BJ (cell line): ENCODE measurements at places on chromosomes 5 and 9. TPM values are rescaled to one million over a fixed set of nuclear protein-coding genes. Genes with fewer than 3 reads are reported as not detected.

The FOXD4L4 gene
- not detected in 2 replicates for polyA plus RNA-seq

The GABRB2 gene
- not detected in 2 replicates for polyA plus RNA-seq

The SPATA24 gene
- 3.4 and 4.5 TPM in 2 replicates for polyA plus RNA-seq

The TSLP gene
- polyA plus RNA-seq = 0.05 and 0.22 TPM in 2 replicates

The SHOC1 gene
- polyA plus RNA-seq = not detected in 2 replicates

DNA sequence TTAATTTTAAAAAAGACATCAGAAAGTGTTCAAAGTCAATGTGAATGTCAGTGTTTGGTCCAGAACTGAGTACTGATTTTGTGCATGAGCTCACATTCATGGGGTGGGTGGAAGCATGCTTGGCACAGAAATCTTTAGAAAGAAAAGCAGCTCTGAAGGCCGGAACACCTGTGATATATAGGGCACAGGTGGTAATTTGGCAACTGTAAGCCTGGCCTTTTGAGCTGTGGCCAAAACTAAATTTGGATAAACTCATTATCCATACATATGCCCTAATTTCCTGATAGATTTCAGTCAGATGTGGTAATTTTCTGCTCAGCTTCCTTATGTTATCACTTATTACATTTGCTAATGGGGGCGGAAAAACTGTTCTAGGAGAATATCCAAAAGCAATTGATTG is 211.4 kb downstream of the HCN1 start:
- DNase-seq = no peak

DNA sequence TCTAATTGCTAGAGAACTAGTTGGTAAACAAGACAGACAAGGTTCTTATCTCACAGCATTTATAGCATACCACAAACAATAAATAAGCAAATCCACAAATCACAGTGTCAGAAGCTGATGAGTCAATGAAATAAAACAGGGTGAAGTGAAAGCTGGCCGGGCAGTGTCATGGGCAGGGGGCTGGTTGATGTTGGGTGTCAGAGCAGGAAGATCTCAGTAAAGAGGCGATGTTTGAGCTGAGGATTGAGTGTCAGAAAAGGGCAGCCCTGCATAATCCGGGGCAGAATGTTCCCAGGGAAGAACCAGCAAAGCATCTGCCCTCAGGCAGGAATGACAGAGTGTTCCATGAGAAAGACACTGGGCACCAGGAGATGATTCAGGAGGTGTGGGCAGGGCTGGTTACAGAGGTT is 183.4 kb downstream of the GOLPH3 start:
- DNase-seq = peak; percentile 17

GRCh38 chr9:16418721-16419120 is 451.7 kb downstream of the BNC2 start:
- DNase-seq = no peak

- no peak for DNase-seq
Observed at GRCh38 chr5:133397990-133398645, 214.2 kb downstream of the FSTL4 start.

- no peak for DNase-seq
Observed at GRCh38 chr5:165617491-165617890, 2112.1 kb downstream of the MAT2B start.

- DNase-seq = no peak
Observed at GRCh38 chr9:110543631-110544051, 35.9 kb downstream of the SVEP1 start.

GRCh38 chr9:23926368-23926767 is 100.3 kb upstream of the ELAVL2 start:
- DNase-seq = no peak

GRCh38 chr9:84394036-84394435 is 53.5 kb upstream of the SLC28A3 start:
- DNase-seq = no peak

- DNase-seq = no peak
Observed at GRCh38 chr5:150361301-150361700, 3.8 kb downstream of the TCOF1 start.

GRCh38 chr9:4430432-4431261 is 59.6 kb upstream of the SLC1A1 start:
- no peak for DNase-seq

- no peak for DNase-seq
Observed at GRCh38 chr5:68161156-68161555, 54.4 kb upstream of the PIK3R1 start.

GRCh38 chr5:117590944-117591343 is 1016.3 kb upstream of the SEMA6A start:
- no peak for DNase-seq

- DNase-seq = no peak
Observed at GRCh38 chr9:128053560-128053959, 13.6 kb downstream of the NAIF1 start.
